ENCODE measurements at places on chromosomes 6 and 20. TPM values are rescaled to one million over a fixed set of nuclear protein-coding genes. Genes with fewer than 3 reads are reported as not detected.

Gene RBPJL
- not detected for total RNA-seq

Gene CHD6
- total RNA-seq: 28.2 TPM

Gene LY6G5C
- 2.3 TPM for total RNA-seq

Gene ZBP1
- 0.11 TPM for total RNA-seq

Gene POLR1H
- total RNA-seq: 53.0 TPM

Gene SLC22A16
- total RNA-seq: not detected

Gene ZNF831
- total RNA-seq: 10.9 TPM

Gene CBLN4
- not detected for total RNA-seq

Gene SLC17A2
- not detected for total RNA-seq

Gene PSMB9
- 229 TPM for total RNA-seq

Gene TBC1D22B
- 12.3 TPM for total RNA-seq

DNA sequence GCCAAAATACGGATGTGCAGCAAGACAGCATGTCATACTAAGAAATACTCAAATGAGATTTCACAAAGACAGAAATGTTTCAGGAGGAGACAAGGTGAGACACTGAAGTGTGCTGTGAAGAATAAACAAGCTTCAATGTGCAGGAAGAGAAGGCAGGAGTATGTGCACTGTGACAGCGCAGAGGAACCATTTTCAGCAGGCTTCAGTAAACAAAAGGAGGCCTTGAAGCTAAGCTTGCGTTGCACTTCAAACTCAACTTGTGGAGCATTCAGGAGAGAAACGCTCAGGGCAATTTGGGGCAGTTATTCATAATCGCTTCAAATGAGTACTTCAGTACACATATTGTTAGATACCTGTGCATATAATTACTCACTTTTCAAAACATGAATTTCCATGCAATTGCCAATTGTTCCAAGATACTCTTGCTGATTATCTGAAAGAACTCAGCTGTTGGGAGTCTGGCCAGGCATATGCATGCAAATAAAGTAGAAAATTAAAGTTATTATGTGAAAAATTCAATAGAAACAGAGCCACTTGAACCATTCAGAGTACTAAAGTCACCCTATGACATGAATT is 234.2 kb upstream of the OPRM1 start:
- no peaks in the 10 kb centered on the region for H3K36me3 ChIP-seq
- H3K4me3 ChIP-seq: no peak overlapping the region
- peaks cover 5% of the 10 kb centered on the region for H3K27me3 ChIP-seq
- no peak overlapping the region for H3K27ac ChIP-seq
- no peak for DNase-seq

- H3K36me3 ChIP-seq: no peaks in the 10 kb centered on the region
- DNase-seq: peak; percentile 23
- no peak within 1 kb of the TSS for H3K27ac ChIP-seq
- H3K4me1 ChIP-seq: peaks cover 18% of the 10 kb centered on the region
These were observed at the start of gene INSM1 for GRCh38 chr20:20367575-20368417. INSM1 (plus strand) TSS chr20:20368104; CDS start chr20:20368268, 164 bp downstream.

GRCh38 chr6:33837971-33838665 is 34.3 kb upstream of the MLN start:
- peaks cover 2% of the 10 kb centered on the region for H3K27me3 ChIP-seq
- H3K4me3 ChIP-seq: no peak overlapping the region
- no peaks in the 10 kb centered on the region for H3K36me3 ChIP-seq
- H3K27ac ChIP-seq: no peak overlapping the region
- H3K4me1 ChIP-seq: peaks cover 12% of the 10 kb centered on the region

GRCh38 chr6:161033667-161034066 is 42.1 kb downstream of the MAP3K4 start:
- H3K27ac ChIP-seq: no peak overlapping the region
- DNase-seq: no peak
- H3K4me1 ChIP-seq: peaks cover 41% of the 10 kb centered on the region
- H3K27me3 ChIP-seq: no peaks in the 10 kb centered on the region
- H3K36me3 ChIP-seq: peaks cover 17% of the 10 kb centered on the region
- no peak overlapping the region for H3K4me3 ChIP-seq

DNA sequence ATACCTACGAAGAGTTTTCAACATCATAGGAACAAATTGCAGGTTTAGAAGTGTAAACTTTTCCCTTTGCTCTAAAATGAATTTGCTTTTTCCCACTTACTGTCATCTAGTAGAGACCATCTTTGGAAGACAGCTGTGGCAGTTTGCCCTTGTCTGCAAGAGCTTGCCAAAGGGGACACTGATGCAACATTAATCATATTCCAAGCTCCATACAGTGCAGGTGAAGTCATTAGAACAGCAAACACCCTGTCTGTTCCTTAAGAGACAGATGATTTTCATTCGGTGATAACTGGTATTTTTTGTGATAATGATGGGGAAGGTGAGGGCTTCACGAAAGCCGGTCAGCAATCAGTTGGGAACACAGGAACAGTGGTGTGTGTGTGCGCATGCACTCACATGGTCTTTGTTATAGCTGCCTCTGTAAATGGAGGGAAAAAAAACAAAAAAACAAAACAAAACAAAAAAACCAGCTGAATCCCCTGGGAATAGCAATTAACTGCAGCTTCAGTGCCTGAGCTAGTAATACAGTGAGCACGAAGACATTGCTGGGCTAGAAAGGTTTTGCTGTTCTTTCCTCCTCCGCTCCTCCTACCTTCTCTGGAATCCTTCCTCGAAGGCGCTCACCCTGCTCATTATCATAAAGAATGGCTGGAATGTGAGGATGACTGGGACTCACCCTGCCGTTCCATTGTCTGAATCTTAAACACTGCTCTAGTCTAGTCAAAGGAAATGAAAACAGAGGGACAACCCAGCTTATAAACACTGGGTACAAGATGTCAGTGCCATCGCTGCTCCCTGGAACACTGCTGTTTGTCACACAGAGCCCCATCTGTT is 35.2 kb upstream of the KIF13A start:
- no peak overlapping the region for H3K27ac ChIP-seq
- no peak overlapping the region for H3K4me3 ChIP-seq
- DNase-seq: no peak
- H3K36me3 ChIP-seq: no peaks in the 10 kb centered on the region
- H3K4me1 ChIP-seq: no peaks in the 10 kb centered on the region

- H3K27me3 ChIP-seq: peaks cover 2% of the 10 kb centered on the region
- no peak overlapping the region for H3K4me3 ChIP-seq
- no peaks in the 10 kb centered on the region for H3K4me1 ChIP-seq
- H3K27ac ChIP-seq: no peak overlapping the region
- DNase-seq: no peak
These were observed 146.6 kb upstream of the AKIRIN2 start for GRCh38 chr6:87848616-87849015.

GRCh38 chr6:89675949-89676748 is 37.6 kb upstream of the LYRM2 start:
- H3K27ac ChIP-seq: no peak overlapping the region
- no peak overlapping the region for H3K4me3 ChIP-seq
- H3K27me3 ChIP-seq: no peaks in the 10 kb centered on the region
- peaks cover 56% of the 10 kb centered on the region for H3K36me3 ChIP-seq
- DNase-seq: no peak

DNA sequence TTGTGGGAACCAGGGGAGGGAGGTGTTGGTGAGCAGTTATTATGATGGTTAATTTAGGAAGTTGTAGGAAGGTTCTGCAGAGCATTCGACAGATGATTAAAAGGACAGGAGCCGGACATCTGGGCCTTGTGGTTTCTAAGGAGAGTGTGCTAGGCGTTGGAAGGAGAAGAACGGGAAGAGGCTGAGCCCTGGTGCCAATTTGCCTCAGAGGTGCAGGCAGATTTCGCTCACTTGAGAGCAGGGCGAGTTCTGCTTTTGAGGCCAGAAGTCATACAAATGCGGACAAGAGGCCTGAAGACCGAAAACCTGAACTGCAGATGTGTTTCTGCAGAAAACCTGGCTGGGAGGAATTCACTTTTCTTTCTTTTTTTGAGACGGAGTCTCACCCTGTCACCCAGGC is 30.5 kb upstream of the RPS6KA2 start:
- H3K4me1 ChIP-seq: peaks cover 9% of the 10 kb centered on the region
- DNase-seq: no peak
- peaks cover 26% of the 10 kb centered on the region for H3K27me3 ChIP-seq
- H3K4me3 ChIP-seq: no peak overlapping the region
- no peaks in the 10 kb centered on the region for H3K36me3 ChIP-seq
- no peak overlapping the region for H3K27ac ChIP-seq

- H3K27ac ChIP-seq: no peak overlapping the region
- H3K4me3 ChIP-seq: no peak overlapping the region
- H3K4me1 ChIP-seq: no peaks in the 10 kb centered on the region
- no peaks in the 10 kb centered on the region for H3K36me3 ChIP-seq
These were observed 27.7 kb downstream of the ADGRF1 start for GRCh38 chr6:47014401-47014800.

- no peaks in the 10 kb centered on the region for H3K36me3 ChIP-seq
- H3K4me1 ChIP-seq: peaks cover 3% of the 10 kb centered on the region
- H3K4me3 ChIP-seq: no peak overlapping the region
- H3K27ac ChIP-seq: no peak overlapping the region
- no peaks in the 10 kb centered on the region for H3K27me3 ChIP-seq
These were observed 208.0 kb downstream of the FARS2 start for GRCh38 chr6:5469101-5469846.

- H3K4me1 ChIP-seq: peaks cover 48% of the 10 kb centered on the region
- H3K4me3 ChIP-seq: no peak overlapping the region
- no peak overlapping the region for H3K27ac ChIP-seq
- peaks cover 6% of the 10 kb centered on the region for H3K27me3 ChIP-seq
- no peak for DNase-seq
These were observed 2.5 kb upstream of the SLC29A1 start for GRCh38 chr6:44220913-44221290.

- H3K36me3 ChIP-seq: no peaks in the 10 kb centered on the region
- no peak for DNase-seq
- H3K4me1 ChIP-seq: no peaks in the 10 kb centered on the region
- H3K27ac ChIP-seq: no peak overlapping the region
These were observed 22.2 kb upstream of the FOXC1 start for GRCh38 chr6:1587546-1587945.

DNA sequence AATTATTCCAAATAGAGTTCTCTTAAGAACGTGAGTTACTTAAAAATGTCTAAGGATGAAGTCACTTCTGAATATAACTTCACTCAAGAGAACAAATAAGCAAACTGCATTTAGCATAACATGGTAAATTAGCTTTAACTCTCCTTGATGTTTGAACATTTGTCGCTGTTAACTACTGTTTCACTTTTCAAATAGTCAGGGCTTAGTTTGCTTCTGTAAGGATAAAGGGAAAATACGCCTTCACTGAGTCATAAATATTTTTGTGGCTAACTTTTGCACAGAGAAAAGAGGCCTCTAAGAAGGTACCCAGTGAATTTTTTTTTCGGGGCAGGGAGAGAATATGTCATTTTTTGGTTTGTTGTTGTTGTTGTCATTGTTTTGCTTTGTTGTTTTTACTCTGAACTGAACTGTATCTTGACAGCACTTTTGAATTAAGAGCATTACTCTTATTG is 8.1 kb downstream of the PTPN1 start:
- H3K36me3 ChIP-seq: peaks cover 60% of the 10 kb centered on the region
- H3K27ac ChIP-seq: peak overlapping the region; percentile 98
- no peaks in the 10 kb centered on the region for H3K27me3 ChIP-seq
- no peak for DNase-seq
- H3K4me1 ChIP-seq: peaks cover 92% of the 10 kb centered on the region

- peaks cover 6% of the 10 kb centered on the region for H3K36me3 ChIP-seq
- no peak overlapping the region for H3K27ac ChIP-seq
- H3K4me3 ChIP-seq: no peak overlapping the region
- no peaks in the 10 kb centered on the region for H3K27me3 ChIP-seq
These were observed 47.6 kb downstream of the KIZ start for GRCh38 chr20:21173485-21173884.

DNA sequence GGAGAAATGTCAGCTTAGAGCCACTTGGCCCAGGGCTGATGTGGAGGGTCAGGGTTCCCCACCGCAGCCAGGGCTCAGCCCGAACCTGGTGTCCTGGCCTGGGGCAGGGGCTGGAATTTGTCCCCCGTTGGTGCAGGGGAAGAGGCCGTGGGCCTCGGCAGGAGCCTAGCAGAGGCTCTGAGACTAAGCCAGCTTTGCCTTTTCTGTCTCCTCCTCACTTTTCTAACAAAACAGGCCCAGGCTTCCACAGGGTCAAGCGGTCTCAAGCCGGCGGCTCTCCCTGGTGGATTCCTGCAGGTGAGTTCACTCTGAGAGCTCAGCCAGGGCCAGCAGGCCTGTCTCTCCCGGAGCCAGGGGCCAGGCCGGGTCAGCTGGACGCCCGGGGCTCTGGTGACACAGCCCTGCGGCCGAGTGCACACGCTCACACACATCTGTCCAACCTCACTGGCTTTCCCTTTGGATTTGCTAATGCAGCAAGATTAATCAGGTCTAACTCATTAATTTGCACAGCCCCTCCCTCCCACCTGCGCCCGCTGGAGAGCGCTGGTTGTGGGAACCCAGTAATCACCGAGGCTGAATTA is 2.9 kb upstream of the CHRNA4 start:
- no peak overlapping the region for H3K4me3 ChIP-seq
- no peaks in the 10 kb centered on the region for H3K4me1 ChIP-seq
- no peak overlapping the region for H3K27ac ChIP-seq
- no peak for DNase-seq

- peak; percentile 19 for DNase-seq
- H3K4me3 ChIP-seq: no peak overlapping the region
- H3K4me1 ChIP-seq: no peaks in the 10 kb centered on the region
- H3K27me3 ChIP-seq: peaks cover 3% of the 10 kb centered on the region
- H3K36me3 ChIP-seq: no peaks in the 10 kb centered on the region
These were observed 187.7 kb downstream of the NFATC2 start for GRCh38 chr20:51354769-51355319.

DNA sequence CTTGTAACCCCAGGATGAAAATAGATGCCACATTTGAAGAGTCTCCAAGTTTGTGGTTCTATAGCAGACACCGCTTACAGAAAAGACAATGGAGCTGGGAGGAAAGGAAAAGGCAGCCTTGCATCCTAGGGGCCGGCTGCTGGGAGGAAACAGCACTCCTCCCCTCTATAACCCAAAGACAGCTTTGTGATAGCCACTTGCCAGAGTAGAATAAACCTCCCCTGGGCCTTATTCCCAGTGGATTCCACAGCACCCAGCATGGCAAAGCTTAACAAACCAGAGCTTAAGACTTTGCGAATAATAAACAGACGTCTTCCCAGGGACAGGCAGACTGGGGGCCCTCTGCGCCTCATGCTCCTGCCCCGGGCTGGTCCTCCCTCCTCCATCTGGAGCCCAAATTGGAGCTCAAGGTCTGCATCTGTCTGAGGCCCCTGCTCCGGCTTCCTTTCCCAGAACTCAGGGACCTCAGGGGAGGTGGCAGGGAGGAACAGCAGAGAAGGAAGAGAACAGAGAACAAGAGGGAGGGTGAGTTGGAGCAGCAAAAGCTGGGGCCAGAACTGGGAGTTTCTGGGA is 8.8 kb upstream of the TAF8 start:
- peak overlapping the region; percentile 75 for H3K4me3 ChIP-seq
- H3K4me1 ChIP-seq: peaks cover 78% of the 10 kb centered on the region
- peak; percentile 16 for DNase-seq
- H3K27ac ChIP-seq: peak overlapping the region; percentile 99

DNA sequence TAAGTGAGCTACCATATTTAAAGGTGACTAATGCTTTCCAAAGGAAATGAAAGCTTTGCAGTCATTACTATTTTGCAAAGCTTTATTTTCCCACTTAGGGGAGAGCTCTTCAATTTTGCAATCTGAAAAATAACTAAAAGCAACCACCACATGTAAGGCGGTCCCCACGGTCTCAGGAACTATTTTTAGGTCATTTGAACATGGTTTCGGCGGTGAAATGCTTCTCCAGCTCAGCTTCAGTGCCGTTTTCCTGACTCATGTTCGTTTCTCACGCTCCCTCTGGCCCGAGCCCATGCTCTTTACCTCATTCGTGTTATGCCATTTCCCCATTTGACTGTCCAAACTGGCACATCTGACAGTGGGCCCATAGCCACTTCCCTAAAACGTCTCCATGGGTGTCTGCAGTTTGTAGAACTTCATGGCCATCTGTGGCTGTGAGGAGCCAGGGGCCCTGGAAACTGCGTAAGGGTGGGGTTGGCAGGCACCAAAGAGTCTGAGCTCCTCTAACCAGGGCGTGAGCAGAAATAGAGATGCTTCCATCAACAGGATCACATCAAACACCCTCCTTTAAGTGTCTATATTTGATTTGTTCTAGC is 46.5 kb downstream of the ADTRP start:
- H3K27me3 ChIP-seq: no peaks in the 10 kb centered on the region
- DNase-seq: peak; percentile 87
- H3K4me3 ChIP-seq: peak overlapping the region; percentile 5
